ENCODE measurements at places on chromosomes 16 and 17.

GRCh38 chr16:35743101-35743692 is 2283.8 kb downstream of the TP53TG3F start:
- DNase-seq = no peak

DNA sequence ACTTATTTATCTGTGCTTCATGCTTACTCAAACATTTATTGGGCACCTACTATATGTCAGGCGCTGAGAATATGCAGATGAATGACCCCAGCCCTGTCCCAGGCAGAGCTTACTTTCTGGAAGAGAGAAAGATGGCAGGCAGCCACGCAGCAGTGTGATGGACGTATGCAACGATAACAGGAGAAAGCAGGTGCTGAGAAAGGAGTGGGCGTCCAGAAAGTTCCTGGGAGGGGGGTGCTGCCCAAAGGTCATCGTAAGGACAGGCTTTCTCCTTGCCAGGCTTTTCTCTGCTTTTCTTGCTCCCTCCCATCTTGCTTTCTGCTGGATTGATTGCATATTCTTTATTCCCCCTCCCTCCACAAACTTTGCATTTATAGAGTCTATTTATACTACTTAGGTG is 124.5 kb downstream of the GAS7 start:
- no peak for DNase-seq

DNA sequence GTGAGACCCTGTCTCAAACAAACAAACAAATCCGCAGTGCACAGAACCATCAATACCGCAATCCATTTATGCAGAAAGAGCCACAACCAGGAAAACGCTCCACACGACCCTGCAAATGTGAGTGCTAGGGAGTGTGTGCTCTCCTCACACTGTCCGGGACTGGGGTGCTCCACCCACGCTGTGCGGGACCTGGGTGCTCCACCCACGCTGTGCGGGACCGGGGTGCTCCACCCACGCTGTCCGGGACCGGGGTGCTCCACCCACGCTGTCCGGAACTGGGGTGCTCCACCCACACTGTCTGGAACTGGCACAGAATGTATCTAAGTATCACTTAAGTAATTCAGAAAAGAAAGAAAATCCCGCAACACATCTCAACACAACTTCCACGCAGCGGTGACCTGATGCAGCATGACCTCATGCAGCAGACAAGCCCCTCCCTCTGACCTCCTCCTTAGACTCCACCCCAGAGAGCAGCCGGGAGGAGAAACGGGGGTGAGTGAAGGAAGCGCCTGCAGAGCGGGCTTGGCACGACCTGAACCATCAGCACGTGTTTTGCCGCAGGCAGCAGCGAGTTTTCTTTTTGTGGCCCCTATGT is 38.5 kb downstream of the ZNF276 start:
- DNase-seq = no peak

- DNase-seq = no peak
These were observed 13.5 kb downstream of the SPPL2C start for GRCh38 chr17:45857977-45858708.

- no peak for DNase-seq
These were observed 15.7 kb upstream of the GPR139 start for GRCh38 chr16:20089246-20089965.

Data from breast epithelium (tissue), 4 donors.